Activated naive CD4-positive, alpha-beta T cell treated with anti-CD3 and anti-CD28 coated beads, Interleukin-2, amount 10 ng/mL, durations not matched to agents 7 days and 5 days (primary cell): ENCODE measurements at places on chromosomes 5 and 9.
A peak's percentile ranks its signal among the peaks of the same experiment; 100 is the strongest.

GRCh38 chr5:104540448-104540847, 977.9 kb upstream of the NUDT12 start:
- H3K4me3 ChIP-seq = no peak overlapping the region
- H3K27me3 ChIP-seq = no peaks in the 10 kb centered on the region
- DNase-seq = no peak

- H3K36me3 ChIP-seq = peaks cover 56% of the 10 kb centered on the region
- H3K4me1 ChIP-seq = no peaks in the 10 kb centered on the region
- no peak overlapping the region for H3K27ac ChIP-seq
- no peak overlapping the region for H3K4me3 ChIP-seq
Observed at GRCh38 chr9:15468145-15468544, 42.6 kb downstream of the PSIP1 start.

GRCh38 chr9:110047955-110048402, 160.0 kb downstream of the C9orf152 start:
- H3K4me1 ChIP-seq = peaks cover 47% of the 10 kb centered on the region
- peaks cover 14% of the 10 kb centered on the region for H3K36me3 ChIP-seq
- DNase-seq = no peak
- peak overlapping the region; percentile 77 for H3K4me3 ChIP-seq

GRCh38 chr9:127915801-127916719, 781 bp downstream of the ST6GALNAC4 start:
- H3K27me3 ChIP-seq = peaks cover 7% of the 10 kb centered on the region
- peaks cover 79% of the 10 kb centered on the region for H3K4me1 ChIP-seq
- H3K4me3 ChIP-seq = peak overlapping the region; percentile 73
- peak; percentile 71 for DNase-seq
- peaks cover 18% of the 10 kb centered on the region for H3K36me3 ChIP-seq
- H3K27ac ChIP-seq = peak overlapping the region; percentile 88

GRCh38 chr9:135035781-135036760, 51.4 kb upstream of the OLFM1 start:
- no peaks in the 10 kb centered on the region for H3K4me1 ChIP-seq
- no peak overlapping the region for H3K27ac ChIP-seq
- H3K36me3 ChIP-seq = no peaks in the 10 kb centered on the region

DNA sequence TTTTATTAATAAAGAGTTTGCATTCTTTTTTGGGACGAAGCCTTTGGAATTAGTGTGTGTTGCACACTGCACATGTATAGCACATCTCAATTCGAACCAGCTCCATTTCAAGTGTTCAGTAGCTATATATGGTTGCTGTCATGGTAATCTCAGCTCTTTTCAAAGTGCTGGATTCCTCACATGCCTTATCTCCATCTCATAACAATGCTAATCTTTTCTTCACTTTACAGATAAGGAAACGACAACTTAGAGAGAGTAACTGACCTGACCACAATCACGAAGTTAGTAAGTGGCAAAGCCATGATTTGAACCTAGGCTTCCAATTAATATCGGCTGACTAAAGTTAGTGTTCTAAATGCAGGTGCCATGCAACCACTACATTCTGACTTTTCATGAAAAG, 204.8 kb upstream of the RASEF start:
- no peak for DNase-seq
- no peaks in the 10 kb centered on the region for H3K36me3 ChIP-seq
- no peaks in the 10 kb centered on the region for H3K4me1 ChIP-seq
- H3K4me3 ChIP-seq = no peak overlapping the region
- no peaks in the 10 kb centered on the region for H3K27me3 ChIP-seq

DNA sequence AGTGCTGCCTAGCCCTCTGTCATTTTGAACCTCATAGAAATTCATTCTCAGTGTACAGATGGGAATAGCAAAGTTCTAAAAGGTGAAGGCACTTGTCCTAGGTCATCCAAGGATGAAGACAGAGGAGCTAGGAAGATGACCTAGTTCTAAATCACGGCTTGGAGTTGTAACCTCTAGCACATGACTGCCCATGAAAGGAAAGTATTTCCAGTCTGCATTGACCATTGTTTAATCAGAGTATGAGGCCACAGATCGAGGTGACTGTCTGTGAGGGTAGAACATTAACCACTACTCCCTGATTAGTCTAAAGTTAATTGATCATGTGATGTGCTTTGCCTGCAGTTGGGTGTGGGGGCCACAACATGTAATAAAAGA, 674 bp upstream of the TNFSF15 start:
- H3K27ac ChIP-seq = no peak overlapping the region
- H3K27me3 ChIP-seq = peaks cover 16% of the 10 kb centered on the region
- H3K4me1 ChIP-seq = peaks cover 45% of the 10 kb centered on the region
- DNase-seq = no peak
- H3K4me3 ChIP-seq = peak overlapping the region; percentile 77
- peaks cover 13% of the 10 kb centered on the region for H3K36me3 ChIP-seq

- no peak for DNase-seq
- H3K36me3 ChIP-seq = peaks cover 28% of the 10 kb centered on the region
- H3K4me1 ChIP-seq = no peaks in the 10 kb centered on the region
- H3K4me3 ChIP-seq = no peak overlapping the region
Observed at GRCh38 chr5:134580001-134580460, 52.6 kb downstream of the SAR1B start.

GRCh38 chr9:87338088-87338989, 159.3 kb upstream of the DAPK1 start:
- DNase-seq = no peak
- no peak overlapping the region for H3K27ac ChIP-seq
- H3K27me3 ChIP-seq = peaks cover 36% of the 10 kb centered on the region
- H3K36me3 ChIP-seq = no peaks in the 10 kb centered on the region

- no peaks in the 10 kb centered on the region for H3K27me3 ChIP-seq
- H3K4me3 ChIP-seq = peak overlapping the region; percentile 74
- H3K27ac ChIP-seq = peak overlapping the region; percentile 96
Observed at GRCh38 chr9:129141066-129142041, 30.1 kb downstream of the PTPA start.

DNA sequence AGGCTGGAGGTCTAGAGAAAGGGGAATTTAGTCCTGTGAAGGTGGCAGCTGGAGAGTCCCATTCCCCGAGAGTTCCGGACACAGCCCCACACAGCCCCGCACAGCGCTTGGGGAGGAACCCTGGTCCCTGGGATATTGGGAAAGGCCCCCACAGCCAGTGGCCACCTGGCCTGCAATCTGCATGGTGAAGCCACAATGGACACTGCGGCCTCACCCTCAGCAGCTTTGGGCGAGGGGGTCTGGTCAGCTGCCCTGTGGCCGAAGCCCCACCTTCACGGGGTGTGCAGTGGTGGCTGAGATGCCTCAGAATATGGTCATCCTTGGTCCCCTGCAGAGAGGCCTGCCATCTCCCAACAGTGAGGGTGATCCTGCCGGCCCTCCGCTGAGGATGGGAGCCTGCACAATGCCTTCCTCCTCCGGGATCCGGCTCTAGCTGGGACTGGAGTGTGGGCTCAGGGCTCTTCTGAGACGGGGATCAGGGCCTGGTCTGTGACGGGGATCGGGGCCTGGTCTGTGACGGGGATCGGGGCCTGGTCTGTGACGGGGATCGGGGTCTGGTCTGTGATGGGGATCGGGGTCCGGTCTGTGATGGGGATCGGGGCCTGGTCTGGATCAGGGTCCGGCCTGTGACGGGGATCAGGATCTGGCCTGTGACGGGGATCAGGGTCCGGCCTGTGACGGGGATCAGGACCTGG, 33.3 kb upstream of the TMEM250 start:
- H3K4me1 ChIP-seq = no peaks in the 10 kb centered on the region
- H3K27ac ChIP-seq = no peak overlapping the region
- H3K4me3 ChIP-seq = no peak overlapping the region
- H3K27me3 ChIP-seq = peaks cover 14% of the 10 kb centered on the region
- no peaks in the 10 kb centered on the region for H3K36me3 ChIP-seq
